ENCODE measurements at places on chromosomes 13 and 19.

DNA sequence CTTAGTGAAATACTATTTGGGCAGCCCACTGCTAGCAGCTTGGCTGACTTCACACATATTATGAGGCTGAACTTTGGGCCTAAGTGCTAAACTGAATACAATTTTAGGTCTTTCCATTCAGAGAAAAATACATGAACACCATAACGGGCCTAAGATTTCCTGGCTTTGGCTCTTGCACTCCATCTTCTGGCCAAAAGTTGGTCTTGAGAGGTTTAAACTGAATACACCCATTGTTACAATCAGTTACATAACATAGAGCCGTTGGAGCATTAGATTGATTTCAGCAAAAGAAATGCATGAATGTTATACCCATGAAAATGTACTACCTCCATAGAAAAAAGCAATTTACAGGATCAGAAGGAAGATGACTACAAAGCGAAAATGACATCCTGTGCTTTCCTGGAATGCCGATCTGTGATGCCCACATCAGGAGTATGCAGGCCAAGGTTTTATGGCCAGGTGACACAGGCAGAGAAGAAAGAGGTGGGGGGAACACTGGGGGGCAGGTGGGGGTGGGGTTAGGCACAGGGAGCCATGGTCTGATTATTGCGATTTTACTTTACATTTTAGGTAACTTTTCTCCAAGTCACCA, 11.1 kb upstream of the SHISA2 start:
- no peak for DNase-seq

- DNase-seq: no peak
Observed at GRCh38 chr13:114249077-114249476, 14.4 kb downstream of the CDC16 start.

- no peak for DNase-seq
Observed at GRCh38 chr13:114200399-114200911, 21.4 kb downstream of the CFAP97D2 start.

DNA sequence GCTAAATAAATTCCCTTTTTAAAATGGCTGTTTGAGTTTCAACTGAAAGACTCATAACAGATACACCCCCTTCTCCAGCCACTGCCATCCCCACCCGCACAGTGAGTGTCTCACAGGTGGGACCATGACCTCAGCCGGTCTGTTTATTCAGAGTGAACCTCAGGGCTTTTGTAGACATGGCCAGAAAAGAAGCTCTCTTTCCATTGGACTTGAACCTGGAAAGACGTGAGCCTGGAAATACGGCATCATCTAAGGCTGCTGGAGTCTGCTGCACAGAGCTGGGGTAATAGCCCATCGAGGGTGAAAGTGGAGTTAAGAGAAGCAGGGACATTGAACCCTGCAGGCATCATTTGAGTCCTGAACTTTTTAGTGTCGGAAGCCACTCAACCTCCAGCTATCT, 15.2 kb upstream of the KPNA3 start:
- no peak for DNase-seq

- no peak for DNase-seq
Observed at GRCh38 chr19:35986664-35987570, 8.1 kb upstream of the SDHAF1 start.

DNA sequence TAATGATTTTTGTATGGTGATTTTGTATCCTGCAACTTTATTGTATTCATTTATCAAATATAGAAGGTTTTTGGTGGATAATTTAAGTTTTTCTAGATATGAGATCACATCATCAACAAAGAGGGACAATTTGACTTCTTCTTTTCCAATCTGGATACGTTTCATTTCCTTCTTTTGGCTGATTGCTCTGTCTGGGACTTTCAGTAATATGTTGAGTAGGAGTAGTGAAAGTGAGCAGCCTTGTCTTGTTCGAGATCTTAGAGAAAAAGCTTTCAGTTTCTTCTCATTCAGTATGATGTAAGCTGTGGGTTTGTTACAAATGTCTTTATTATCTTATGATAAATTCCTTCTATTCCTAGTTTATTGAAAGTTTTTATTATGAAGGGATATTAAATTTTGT, 352.0 kb upstream of the DACH1 start:
- no peak for DNase-seq

- DNase-seq: no peak
Observed at GRCh38 chr13:113874579-113875428, 10.9 kb upstream of the GAS6 start.

DNA sequence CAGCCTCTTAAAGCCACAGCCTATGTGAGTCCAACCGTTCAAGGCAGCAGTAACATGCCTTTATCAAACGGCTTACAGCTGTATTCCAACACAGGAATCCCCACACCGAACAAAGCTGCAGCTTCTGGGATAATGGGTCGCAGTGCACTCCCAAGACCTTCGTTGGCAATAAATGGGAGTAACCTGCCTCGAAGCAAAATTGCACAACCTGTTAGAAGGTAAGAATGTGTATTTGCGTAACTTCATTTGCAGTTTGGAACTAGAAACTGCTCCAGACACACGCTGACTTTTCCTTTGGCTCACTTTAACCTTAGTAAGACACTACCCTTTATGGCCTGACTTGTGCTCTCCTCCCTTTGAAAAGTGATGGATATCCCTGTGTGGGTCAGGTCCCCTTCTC, 63.4 kb downstream of the SLAIN1 start:
- DNase-seq: no peak

DNA sequence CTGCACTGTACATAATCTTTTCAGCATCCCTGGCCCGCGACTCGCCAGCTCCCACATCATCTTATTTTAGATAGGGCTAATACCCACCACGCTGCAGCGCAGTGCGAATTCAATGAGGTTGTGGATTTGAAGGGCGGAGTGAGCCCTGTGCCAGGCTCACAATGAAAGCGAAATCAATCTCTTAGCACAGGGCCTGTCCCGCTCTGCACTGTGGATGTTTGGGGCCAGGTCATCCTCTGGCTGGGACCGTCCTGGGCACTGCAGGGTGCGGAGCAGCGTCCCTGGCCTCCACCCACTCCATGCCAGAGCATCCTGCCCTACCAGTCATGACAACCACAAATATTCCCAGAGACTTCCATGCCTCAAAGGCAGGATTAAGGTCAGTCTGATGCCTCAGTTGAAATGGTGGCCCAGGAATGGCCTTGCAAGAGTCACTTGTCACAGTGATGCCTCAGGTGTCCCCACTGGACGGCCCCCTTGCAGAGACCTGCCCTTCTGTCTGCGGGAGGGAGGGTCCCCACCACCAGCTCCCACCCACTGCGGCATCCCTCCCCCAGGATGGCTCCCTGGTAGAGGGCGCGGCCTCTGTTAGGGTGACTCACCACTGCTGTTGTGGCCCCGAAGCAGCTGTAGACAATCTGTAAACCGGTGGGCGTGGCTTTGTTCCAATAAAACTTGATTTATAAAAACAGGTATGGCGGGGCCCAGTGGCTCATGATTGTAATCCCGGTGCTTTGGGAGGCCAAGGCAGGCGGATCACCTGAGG, 5.6 kb downstream of the UHRF1 start:
- no peak for DNase-seq

GRCh38 chr19:532561-533363, 1.2 kb downstream of the CDC34 start:
- DNase-seq: no peak

- DNase-seq: no peak
Observed at GRCh38 chr19:30136611-30137195, 194.7 kb downstream of the URI1 start.

GRCh38 chr19:11168568-11168967, 13.0 kb upstream of the SPC24 start:
- DNase-seq: no peak

- no peak for DNase-seq
Observed at GRCh38 chr13:101390461-101390860, 25.8 kb downstream of the NALCN start.

DNA sequence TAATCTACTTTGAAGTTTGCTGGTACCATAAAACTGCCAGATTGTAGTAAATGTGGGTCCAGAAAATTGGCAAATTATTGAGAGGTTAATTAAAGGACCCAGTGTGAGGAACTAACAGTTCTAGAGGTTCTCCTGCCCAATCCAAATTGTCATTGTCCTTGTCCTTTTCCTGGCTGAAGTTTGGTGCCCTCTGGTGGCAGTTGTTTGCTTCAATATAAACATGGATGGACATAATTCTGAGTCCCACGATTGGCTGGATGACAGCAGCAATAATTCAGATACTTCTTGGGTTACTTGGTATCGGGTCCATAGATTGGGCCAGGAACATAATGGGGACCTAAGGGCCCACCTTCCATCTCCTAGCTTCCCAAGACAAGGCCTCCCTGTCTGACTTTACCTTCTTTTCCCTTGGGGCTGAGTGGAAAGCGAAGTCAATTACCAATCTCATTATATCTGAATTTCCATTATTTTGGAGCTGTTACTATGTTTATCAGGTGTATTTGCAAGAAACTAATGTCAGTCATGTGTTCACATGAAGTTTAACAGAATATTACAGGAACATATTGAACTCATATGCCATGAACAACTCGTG, 33.8 kb upstream of the GARRE1 start:
- DNase-seq: peak; percentile 21

DNA sequence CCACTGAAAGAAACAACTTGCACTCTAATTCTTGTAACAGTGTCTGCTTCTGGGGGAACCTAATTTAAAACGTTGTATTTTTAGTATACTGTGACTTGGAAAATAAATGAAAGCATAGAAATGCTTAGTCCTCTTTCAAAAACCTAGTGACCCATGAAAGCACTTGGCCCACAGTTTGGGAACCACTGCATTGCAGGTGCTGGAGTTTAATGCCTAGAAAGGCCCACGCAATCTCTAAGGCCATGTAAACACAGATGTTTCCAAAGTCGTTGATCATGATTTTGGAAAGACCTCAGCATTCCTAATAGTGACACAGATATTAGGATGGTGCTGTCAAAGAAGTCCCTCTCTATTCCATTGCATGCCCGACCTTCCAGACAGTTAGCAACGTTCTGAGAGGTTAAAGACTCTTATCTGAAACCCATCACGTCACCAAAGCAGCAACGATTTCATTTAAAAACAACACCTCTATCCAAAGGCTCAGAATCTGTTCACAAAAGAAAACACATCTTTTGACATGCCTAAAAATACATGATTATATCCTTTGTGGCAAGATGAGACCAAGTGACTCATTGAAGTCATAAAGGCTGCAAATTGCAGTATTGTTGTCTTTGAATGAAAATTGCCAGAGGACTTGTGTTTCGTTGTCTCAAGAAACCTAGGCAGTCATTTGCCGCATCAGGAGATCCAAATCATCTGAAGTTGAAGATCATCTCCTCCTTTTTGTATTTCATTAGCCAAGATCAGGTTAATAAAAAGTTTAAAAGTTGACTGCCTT, 328.0 kb upstream of the ZNF507 start:
- no peak for DNase-seq

GRCh38 chr13:78784014-78784750, 125.2 kb upstream of the OBI1 start:
- no peak for DNase-seq

DNA sequence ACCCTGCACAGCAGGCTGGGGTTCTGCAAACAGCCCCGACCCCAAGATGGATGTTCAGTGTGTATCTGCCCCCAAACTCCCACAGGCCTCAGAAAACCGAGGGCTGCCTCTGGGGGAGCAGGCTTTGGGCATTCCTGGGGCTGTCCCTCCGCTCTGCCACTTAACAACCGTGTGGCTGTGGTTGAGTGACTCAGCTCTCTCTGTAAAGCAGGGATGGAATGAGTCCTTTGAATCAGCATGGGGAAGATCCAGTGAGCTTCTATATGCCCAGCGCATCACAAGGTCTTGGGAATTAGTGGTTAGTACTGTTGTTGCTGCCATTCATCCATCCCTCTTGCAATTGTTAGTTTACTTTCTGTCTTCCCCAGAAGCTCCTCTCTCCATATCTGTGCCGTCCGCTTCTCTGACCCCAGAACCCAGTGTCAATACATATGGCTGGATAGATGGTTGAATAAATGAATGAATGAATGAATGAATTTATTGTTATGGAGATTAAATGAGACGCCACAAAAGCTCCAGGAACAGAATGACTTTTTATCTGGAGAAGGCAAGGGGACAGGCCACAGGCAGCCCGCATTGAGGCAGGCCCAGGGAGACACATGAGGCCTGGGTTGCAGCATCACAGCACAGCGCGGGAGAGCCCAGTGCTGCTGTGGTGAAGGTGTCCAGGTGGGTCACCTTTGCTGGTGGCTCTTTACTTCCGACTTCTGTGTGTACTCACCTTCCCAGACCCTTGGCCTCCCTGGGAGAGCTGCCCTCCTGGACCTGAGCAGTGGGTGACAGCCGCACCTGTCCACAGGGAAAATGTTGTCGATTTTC, 89.2 kb downstream of the RGCC start:
- DNase-seq: no peak

DNA sequence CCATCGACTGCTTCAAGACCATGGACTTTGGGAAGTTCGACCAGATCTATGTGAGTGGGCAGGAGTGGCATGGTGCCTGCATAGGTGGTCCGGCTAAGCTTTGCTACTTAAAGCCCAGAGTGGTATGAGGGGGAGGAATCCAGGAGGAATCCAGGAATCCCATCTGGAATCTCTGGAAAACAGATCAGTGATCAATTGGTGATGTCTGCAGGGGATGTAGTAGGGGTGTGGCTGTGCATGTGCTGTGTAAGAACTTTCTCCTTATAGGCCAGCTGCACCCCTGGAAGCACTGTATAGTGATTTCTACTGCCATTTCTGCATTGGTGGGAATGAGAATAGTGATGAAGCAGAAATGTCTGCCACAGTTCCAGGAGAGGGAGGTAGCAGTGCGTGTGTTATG, 23.6 kb downstream of the PNPLA6 start:
- no peak for DNase-seq

DNA sequence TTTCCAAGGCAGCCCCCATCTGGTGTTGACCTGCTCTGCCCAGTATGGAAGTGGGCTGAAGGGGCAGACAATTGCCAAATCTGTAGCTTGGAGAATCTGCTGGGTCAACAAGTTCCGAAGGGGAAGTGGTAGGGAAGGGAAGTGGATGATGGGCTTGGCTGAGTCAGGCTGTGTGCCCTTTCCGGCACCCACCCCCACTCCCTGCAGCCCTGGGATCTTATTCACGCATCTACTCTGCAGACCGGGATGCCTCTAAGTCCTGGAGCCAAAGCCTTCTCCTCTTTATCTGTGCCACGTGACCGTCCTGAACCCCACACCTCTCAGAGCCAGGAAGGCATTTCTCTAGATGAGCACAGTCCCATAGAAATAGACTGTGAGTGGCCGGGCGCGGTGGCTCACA, 7.5 kb upstream of the C5AR2 start:
- DNase-seq: no peak

GRCh38 chr13:44904967-44905366, 84.3 kb downstream of the NUFIP1 start:
- DNase-seq: no peak

DNA sequence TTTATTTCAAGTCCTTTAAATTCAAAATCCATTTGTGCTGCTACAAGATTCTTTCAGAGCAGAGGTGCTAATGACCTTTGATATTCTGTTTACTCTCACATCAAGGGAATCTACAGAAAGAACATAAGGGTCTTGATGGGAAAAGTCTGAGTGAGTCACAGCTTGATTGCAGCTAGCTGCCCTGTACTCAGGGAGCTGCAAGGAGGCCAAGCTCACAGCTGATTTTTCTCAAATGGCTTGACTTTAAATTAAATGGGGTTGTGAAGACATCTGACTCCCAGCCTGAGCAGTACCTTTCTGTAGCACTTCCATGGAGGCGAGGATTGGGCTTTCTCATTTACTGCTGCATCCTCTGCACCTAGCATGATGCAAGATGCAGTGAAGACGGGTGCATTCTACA, 62.5 kb downstream of the RAP2A start:
- no peak for DNase-seq

GRCh38 chr19:28701491-28701890, 511.5 kb downstream of the UQCRFS1 start:
- no peak for DNase-seq

- DNase-seq: no peak
Observed at GRCh38 chr19:46610851-46611770, 10.0 kb downstream of the CALM3 start.
